ENCODE measurements at places on chromosomes 2 and 18.

GRCh38 chr2:10753156-10753555 is 31.7 kb downstream of the ATP6V1C2 start:
- DNase-seq: no peak

DNA sequence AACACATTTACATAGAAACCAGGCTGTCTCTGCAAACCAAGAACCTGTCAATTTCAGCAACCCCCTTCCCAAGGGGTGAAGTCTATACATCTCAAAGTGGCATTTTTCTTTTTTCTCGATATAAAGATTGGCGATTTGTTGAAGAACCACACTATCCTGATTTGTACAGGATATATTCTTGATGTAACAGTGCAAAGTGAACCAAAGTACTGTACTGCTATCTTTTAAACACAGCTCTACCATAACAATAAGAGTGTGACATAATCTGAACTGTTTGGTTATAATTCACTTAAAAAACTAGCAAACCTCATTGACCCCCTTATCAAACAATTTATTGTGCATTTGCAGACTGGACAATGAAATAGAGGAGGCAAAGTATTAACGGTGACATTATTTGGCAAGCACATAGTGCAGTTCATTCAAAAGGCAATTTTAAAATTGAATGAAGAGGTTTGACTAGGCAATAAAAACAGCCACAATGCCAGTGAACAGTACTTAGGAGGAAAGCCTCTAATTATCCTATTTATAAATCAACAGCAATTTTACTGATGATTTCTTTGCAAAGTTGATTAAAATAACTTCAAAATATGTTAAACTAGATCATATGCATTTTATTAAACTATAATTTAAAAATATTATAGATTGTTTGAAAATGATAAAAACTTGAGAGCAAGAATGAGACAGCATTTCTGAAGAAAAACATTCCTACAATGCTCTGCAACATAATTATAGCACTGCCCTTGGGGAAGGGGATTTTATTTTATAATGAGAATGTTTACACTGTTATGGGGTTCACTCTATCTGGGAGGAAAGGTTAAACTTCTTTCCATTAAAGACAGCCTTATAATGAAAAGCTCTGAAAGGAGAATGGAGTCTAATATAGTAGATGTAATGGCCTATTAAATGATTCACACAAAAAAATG is 440.9 kb downstream of the ZEB2 start:
- no peak for DNase-seq

GRCh38 chr2:191122638-191123294 is 28.0 kb downstream of the STAT4 start:
- DNase-seq: no peak

DNA sequence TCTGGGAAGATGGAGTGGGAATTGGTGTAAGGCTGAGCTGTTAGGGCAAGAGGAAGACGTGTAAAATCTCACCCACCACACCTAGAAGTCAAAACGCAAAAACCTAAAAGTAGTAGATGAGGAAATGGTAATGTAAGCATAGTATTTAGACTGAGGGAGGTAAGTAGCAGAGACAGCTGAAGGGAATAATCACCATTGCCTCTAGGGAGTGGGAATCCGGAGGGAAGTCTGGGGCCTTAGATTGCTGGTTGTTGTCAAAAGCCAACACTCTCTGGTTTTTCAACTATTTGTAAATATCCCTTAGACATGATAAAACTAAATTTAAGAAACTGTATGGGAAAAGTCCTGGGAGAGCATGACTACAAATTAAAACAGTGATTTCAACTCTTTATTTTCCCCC is 28.7 kb upstream of the MYCN start:
- DNase-seq: no peak

- no peak for DNase-seq
Observed at GRCh38 chr2:8566774-8567468, 114.9 kb upstream of the ID2 start.

- no peak for DNase-seq
Observed at GRCh38 chr2:98039085-98039756, 43.5 kb upstream of the TMEM131 start.

DNA sequence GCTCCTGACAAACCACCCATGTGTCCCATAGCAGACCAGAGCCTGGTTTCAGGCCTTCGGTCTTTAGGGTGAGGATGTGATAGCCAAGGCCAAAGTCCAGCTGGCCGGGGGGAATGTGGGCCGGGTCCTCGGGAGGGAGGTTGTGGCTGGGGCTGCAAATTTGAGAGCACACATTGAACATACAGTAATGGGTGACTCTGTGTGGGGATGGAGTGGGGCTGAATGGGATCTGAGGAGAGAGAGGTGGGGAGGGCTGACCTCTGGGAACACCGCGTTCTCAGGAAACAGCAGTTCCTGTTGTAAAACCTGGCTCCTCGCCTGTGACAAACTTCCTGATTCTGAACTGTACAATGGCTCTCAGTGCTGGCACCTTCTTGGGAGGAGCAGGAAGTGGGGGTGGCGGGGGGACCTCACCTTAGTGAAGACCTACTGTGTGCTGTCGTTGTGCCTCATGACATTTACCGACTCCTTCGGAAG is 48.8 kb downstream of the MCFD2 start:
- no peak for DNase-seq

- no peak for DNase-seq
Observed at GRCh38 chr2:172280571-172281361, 146.6 kb upstream of the ITGA6 start.

- DNase-seq: no peak
Observed at GRCh38 chr2:161481619-161482018, 65.5 kb downstream of the TBR1 start.

GRCh38 chr2:219967247-219968245 is 340.1 kb downstream of the SLC4A3 start:
- no peak for DNase-seq

Data from effector CD4-positive, alpha-beta T cell (primary cell).